Upper lobe of right lung (tissue), 1 donor: ENCODE measurements at places on chromosomes 16 and 17. TPM values are rescaled to one million over a fixed set of nuclear protein-coding genes. Genes with fewer than 3 reads are reported as not detected.

DNA sequence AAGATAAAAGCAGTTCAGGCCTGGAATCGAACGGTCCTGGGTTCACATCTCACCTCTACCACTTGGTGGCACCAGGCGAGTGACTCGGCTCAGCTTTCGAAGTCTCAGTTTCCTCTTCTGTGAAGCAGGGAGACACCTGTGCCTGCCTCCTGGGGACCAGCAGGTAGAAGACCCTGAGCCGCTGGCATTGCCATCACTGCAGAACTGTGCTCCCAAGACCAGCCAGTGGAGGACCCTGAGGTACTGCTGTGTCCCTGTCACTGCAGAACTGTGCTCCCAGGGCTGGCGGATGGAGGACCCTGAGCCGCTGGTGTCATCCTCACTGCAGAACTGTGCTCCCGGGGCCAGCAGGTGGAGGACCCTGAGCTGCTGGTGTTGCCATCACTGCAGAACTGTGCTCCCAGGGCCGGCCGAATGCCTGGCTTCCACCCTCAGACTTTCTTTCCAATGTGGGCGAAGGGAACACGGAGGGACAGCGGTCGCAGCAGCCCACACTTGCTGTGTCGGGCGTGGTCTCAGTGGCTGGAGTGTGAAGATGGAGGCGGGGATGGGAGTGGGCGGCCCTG is 8.7 kb upstream of the SLC7A5 start:
- no peaks in the 10 kb centered on the region for H3K36me3 ChIP-seq
- peaks cover 12% of the 10 kb centered on the region for H3K27me3 ChIP-seq
- H3K4me1 ChIP-seq, result peaks cover 6% of the 10 kb centered on the region
- no peak overlapping the region for H3K4me3 ChIP-seq
- H3K27ac ChIP-seq, result no peak overlapping the region
- DNase-seq, result no peak

- no peaks in the 10 kb centered on the region for H3K27me3 ChIP-seq
- no peak overlapping the region for H3K27ac ChIP-seq
- H3K36me3 ChIP-seq, result no peaks in the 10 kb centered on the region
- no peak for DNase-seq
- H3K4me3 ChIP-seq, result no peak overlapping the region
- peaks cover 8% of the 10 kb centered on the region for H3K4me1 ChIP-seq
Observed at GRCh38 chr16:16149710-16150116, 73.6 kb downstream of the ABCC6 start.

GRCh38 chr17:21482189-21482865 is 106.2 kb downstream of the KCNJ12 start:
- H3K4me3 ChIP-seq, result no peak overlapping the region
- no peaks in the 10 kb centered on the region for H3K36me3 ChIP-seq
- H3K4me1 ChIP-seq, result no peaks in the 10 kb centered on the region
- DNase-seq, result no peak
- H3K27me3 ChIP-seq, result peaks cover 6% of the 10 kb centered on the region
- no peak overlapping the region for H3K27ac ChIP-seq

Gene SMURF2
- 44.9 TPM for total RNA-seq

DNA sequence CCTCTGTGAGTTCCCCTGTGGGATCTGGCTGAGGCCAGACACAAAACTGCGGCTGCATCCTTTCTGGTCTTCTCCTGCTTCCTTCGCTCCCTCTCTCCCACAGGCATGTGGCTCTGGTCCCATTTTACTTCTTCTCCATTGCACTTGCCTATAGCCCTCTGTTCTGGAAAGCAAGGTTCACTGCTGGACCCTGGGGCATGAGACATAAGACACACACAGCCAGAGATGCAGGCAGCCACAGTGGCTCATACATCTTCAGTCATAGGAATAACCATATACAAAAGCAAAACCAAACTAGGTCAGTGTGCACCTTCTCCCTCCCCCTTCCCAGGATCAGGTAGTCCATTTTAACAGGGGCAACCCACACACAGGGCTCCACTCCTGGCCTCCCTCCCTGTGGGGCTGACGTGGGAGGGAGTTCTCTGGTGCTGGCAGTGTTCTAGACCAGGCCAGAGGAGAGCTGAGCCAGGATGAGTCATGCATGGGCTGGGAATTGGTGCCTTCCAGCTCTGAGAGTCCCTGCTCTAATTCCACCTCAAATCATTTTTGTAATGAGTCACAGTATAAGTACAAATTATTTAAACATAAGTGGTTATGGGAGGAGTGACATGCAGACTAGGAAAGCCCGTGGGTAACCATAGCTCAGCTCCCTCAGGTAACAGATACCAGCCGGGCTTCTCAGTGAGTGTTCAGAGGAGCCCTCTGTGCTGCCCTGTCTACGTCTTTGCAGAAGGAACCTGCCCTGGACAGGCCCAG is 58.0 kb downstream of the ASIC2 start:
- H3K27ac ChIP-seq, result no peak overlapping the region
- no peak for DNase-seq
- H3K4me1 ChIP-seq, result no peaks in the 10 kb centered on the region
- no peak overlapping the region for H3K4me3 ChIP-seq
- H3K27me3 ChIP-seq, result no peaks in the 10 kb centered on the region
- H3K36me3 ChIP-seq, result no peaks in the 10 kb centered on the region

Gene RAB26
- total RNA-seq, result 0.67 TPM

Gene ALOX12B
- total RNA-seq, result not detected

Gene LAT
- 13.4 TPM for total RNA-seq

- no peaks in the 10 kb centered on the region for H3K27me3 ChIP-seq
- peaks cover 23% of the 10 kb centered on the region for H3K36me3 ChIP-seq
- peak overlapping the region; percentile 68 for H3K4me3 ChIP-seq
- peaks cover 18% of the 10 kb centered on the region for H3K4me1 ChIP-seq
- peak; percentile 80 for DNase-seq
Observed at GRCh38 chr17:17494870-17495535, 1.2 kb downstream of the RASD1 start.

Gene CES1
- total RNA-seq, result 293 TPM

DNA sequence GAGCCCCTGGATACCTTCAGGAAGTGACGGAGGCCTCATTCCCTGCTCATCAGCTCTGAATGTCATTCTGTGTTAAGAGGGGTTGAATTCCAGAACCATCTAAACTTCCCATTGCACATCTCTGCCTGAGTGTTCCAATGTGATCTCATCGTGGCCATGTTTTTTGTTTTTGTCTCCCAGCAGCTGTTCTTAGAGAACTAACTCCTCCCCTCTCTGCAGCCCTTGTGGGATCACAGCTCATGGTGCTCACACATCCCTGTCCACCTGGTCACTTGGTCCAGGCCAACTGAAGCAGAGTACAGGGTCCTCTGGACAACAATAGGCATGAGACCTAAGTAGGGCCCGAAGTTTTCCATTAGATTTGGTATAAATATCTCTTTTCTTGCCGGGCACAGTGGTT is 6.0 kb upstream of the SYT17 start:
- no peak for DNase-seq
- H3K4me1 ChIP-seq, result peaks cover 2% of the 10 kb centered on the region
- no peaks in the 10 kb centered on the region for H3K36me3 ChIP-seq
- no peak overlapping the region for H3K27ac ChIP-seq
- H3K27me3 ChIP-seq, result no peaks in the 10 kb centered on the region

Gene DYNC1LI2
- 122 TPM for total RNA-seq
